ENCODE measurements at places on chromosomes 11 and 22.
A peak's percentile ranks its signal among the peaks of the same experiment; 100 is the strongest.

DNA sequence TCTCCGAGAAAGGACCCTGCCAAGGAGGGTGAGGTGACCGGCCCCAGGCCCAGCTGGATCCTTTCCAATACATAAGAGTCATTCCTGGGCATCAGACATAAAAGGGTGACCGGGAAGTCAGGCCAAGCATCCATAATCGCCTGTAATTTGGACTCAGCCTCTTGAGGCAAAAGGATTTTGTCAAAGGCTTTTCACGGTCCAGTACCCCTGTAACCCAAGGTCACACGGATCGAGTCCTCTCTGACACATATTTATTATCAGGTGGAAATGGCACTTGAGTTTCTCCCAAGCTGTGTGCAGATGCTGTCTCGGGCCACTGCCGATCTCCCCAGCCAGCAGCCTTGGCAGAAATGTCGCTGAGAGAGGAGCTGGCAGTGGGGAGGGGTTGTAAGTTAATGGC is 556.5 kb downstream of the MN1 start:
- no peak for DNase-seq

DNA sequence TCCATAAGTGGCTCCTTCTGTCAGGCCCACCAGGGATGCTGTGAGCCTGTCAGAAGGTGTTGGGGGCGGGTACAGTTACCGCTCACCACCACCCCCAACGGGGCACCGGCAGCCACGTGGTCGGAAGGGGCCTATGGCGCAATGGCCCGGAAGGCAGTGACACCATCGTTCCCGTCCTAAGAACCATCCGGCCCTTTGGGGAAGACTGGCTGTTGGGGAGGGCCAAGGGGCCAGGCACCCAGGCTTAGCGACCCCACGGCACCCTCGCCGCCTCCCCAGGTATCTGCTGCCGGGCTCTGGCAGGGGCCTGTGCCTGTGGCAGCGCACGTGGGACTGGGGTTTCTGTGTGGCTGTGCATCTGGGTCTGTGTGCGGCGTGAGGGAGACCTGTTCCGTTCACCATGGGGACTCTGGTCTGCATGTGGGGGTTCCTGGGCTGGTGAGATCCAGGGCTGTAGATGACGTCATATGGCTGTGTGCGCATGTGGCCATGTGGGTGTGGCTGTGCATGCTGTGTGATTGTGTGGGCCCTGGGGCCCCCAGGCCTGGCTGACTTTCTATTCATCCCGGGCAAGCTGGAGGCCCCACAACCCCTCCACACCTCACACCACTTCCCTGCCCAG is 717 bp downstream of the OSM start:
- DNase-seq, result peak; percentile 92

GRCh38 chr11:116605543-116606459 is 167.0 kb downstream of the BUD13 start:
- peak; percentile 44 for DNase-seq

- no peak for DNase-seq
Measured at GRCh38 chr22:46424496-46424895, 89.0 kb downstream of the TRMU start.

- DNase-seq, result no peak
Measured at GRCh38 chr22:31440681-31441080, 41.3 kb downstream of the DRG1 start.

GRCh38 chr22:25111579-25112517 is 87.8 kb upstream of the CRYBB3 start:
- no peak for DNase-seq

- no peak for DNase-seq
Measured at GRCh38 chr11:112524798-112525197, 264.1 kb upstream of the PLET1 start.

- DNase-seq, result no peak
Measured at GRCh38 chr22:20552443-20553401, 45.3 kb downstream of the MED15 start.

GRCh38 chr11:9820260-9820659 is 156.4 kb downstream of the SWAP70 start:
- peak; percentile 14 for DNase-seq
